ENCODE measurements at places on chromosomes 12 and 14.

DNA sequence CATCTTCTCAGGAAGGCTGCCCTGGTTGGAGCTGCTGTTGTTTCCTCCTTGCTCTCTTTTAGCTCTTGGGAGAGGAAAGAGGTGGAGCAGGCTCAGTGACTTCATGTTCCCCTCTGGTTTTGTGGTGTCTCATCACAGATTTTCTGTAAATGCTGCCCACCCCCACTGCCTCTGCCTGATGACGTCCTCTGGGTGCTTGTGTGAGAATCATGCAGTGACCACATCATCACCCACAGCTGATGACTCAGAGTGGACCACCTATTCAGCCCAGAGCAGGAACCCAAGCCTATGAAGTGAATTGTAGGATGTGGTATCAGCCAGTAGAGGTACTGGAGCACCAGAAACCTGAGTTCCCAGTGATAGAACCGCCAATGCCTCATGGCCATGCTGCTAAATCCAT, at the start of gene GZMB:
Gene GZMB (minus strand): TSS at position 33 of the 400 bp plus-strand sequence. CDS start 30 bp downstream, at position 3.
- DNase-seq = no peak

DNA sequence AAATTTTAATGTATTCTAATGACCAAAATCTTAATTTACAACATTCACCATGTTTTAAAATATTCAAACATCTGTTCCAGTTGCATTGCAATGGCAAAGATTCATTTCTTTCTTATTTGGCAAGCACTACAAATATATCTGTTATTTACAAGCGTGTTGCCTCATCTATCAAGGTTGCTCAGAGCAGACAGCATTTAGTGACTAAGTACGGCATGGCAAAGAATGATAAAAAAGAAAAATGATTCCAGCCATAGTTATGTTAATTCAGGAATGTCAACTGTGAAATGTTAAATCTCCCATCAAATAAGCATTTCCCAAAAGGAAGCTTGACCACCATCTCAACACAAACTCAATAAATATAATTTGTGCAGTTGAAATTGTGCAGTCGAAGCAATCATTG, 312.1 kb downstream of the SEC23A start:
- peak; percentile 32 for DNase-seq

DNA sequence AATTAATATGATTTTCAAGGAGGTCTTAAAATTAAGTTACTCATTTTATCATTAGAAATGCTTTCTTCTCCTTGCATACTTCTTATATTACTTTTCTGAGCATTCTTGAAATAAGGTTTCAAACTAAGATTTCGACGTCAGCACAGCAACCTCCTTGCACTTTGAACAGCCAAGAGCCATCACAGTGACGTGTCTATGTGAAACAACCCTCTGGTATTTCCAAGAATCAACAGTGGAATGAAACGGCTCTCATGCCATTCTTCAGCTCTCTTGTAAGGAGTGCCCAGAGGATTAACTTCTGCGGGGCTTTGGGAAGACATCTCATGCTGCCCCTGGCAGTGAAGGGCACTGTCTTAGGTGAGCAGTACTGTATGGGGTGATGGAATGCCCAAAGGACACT, 109.2 kb downstream of the EFCAB11 start:
- peak; percentile 31 for DNase-seq

DNA sequence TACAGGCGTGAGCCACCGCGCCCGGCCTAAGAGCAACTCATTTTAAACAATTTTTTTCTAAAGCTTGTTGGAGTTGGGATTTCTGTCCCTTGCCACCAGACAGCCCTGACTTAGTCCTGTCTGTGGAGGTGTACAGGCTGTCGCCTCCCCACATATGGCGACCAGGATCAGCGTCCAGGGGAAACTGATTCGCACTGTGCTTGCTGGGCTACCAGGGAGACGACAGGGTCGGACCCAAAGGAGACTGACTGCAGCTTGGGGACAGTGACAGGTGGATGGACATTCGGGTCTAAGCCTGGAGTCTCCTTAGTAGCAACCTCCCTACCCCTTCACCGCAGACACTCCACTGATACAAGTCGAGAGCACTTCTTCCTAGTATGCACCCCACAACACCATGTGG, 40.3 kb downstream of the TRAFD1 start:
- DNase-seq = no peak

DNA sequence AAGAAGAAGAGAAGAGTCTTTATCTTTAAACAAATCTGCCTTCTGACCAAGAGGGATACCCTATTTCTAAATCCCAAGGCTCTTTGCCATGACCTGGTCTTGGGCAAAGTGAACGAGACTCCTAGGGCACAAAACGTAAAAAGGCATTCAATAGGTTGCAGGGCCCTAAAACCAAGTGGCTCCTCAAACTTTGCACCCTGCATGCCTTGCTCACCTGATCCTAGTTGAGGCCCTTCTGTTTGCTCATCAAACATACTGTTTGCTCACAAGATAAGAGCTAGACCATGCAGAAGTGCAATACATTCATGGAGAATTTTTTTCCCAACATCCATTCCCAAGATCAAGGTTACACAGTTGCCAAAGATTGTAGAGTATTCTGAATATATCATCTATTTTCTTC, 7.9 kb upstream of the PRH1 start:
- no peak for DNase-seq

GRCh38 chr14:73712071-73712506, 2.1 kb downstream of the PNMA1 start:
- no peak for DNase-seq

GRCh38 chr12:101414533-101415119, 7.1 kb upstream of the ARL1 start:
- peak; percentile 67 for DNase-seq

DNA sequence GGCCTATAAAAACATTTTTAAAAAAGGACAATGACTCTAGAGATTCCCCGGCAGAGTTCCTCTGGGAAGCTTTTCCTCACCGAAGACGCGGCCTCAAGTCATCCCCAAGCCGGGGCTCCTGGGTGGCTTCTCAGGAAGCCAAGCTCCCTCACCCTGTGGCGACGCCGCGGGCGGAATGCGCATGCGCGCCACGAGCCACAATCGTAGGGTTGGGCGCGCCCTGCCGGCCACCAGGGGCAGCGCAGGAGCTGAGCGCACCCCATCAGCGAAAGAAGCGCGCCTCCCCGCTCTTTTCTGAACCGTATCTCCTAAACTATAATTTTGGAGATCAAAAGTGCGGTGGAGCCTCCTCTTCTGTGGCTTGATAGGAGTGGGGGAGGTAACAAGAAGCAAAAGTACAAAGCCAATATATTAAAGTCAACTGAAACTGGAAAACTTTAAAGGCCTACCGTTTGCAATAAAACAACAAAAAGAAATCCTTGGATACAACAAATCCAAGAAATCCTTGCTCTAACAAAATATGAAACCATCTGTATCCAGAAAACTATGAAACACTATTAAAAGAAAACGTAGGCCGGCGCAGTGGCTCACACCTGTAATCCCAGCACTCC, 17.4 kb upstream of the CHFR start:
- DNase-seq = peak; percentile 55

DNA sequence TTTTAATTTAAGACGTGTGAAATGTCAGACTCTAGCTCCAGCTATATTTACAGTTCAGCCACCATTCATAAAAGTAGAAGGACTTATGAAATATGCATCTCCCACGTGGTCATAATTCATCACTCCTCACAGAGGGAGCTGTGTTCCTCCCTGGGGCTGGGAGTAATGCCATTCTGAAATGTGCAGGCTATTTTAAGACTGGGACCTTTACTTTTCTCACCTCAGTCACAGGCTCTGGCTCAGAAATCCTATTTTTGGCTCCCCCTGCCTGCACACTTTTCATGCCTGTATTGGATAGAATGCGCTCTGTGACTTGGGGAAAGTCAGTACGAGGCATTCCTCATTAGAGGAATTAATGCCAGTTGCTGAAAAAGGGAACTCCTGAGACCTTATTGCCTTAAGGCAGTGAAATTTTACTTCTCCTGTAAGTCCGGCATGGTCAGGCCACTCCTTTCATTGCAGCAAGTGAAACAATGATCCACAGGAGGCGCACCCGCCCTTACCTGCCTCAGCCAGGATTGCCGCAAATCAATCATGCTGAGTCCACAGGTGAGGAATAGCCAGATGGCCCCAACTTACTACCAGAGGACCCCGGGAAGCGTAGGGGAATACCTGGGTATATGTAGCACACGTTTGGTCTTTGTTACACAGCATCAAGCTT, 1133.2 kb upstream of the TMEM132C start:
- no peak for DNase-seq

- no peak for DNase-seq
These were observed 7.3 kb downstream of the PHLDA1 start for GRCh38 chr12:76024102-76024781.

GRCh38 chr12:105569886-105570285, 239.4 kb downstream of the C12orf75 start:
- no peak for DNase-seq

GRCh38 chr14:106395456-106396050, 869.2 kb downstream of the TMEM121 start:
- DNase-seq = no peak

GRCh38 chr12:120586206-120586605, 5.0 kb upstream of the POP5 start:
- no peak for DNase-seq

GRCh38 chr14:44798386-44799242, 163.1 kb downstream of the KLHL28 start:
- no peak for DNase-seq

- no peak for DNase-seq
These were observed 10.9 kb downstream of the ATP6V0A2 start for GRCh38 chr12:123723011-123723410.

DNA sequence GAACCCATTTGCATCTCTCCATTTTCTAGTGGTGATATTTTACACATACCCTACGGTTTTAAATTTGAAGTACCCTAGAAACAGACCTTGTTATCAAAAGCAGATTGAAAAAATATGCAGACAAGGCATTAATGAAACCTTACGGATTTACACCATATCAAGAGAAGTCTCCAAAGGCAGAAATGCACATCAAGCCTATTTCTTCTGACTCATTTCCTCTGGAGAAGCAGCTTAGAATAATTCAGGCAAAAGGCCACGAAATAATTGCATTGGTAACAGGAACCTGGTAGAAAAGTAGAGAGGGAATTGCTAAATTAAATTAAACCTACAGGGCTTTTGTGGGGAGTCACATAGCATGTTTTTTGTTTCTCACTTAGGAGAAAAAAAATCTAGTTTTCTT, 34.7 kb downstream of the KICS2 start:
- peak; percentile 61 for DNase-seq

- no peak for DNase-seq
These were observed 410.7 kb upstream of the RGS6 start for GRCh38 chr14:71521238-71522135.

DNA sequence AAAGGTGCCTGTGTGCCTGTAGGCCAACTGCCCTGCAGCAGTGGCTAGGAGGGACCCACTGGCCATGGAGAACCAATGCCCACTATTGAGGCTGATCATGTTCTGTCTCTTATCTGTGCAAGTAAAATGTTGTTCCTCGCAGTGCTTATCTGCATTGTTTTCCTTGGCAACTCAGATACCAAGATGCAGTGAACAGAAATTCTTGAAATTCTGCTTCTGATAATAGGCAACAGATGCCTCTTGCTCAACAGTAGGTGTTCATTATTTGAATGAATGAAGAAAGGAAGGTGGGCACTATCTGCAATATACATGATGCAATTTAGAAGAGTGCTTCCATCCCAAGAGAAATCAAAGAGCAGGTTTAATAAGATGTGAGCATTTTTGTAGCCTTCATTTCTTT, 232.2 kb downstream of the NUAK1 start:
- no peak for DNase-seq

DNA sequence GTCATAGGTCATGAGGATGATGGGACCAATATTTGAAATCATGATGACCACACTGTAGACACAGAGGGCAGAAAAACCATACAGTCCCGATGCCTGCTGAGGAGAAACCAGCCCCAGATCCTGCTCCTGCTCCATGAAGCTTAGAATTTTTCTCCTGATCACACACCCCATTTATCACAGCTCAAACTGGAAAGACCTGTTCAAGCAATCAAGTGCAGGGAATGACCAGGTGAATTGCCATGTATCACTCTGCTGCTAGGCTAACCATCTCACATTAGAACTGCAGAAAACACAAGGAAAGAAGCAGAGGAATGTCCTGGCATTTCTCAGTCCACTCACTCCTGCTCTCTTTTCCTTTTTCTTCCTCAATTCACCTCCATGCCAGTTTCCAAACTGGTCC, 18.1 kb downstream of the MANSC1 start:
- no peak for DNase-seq

DNA sequence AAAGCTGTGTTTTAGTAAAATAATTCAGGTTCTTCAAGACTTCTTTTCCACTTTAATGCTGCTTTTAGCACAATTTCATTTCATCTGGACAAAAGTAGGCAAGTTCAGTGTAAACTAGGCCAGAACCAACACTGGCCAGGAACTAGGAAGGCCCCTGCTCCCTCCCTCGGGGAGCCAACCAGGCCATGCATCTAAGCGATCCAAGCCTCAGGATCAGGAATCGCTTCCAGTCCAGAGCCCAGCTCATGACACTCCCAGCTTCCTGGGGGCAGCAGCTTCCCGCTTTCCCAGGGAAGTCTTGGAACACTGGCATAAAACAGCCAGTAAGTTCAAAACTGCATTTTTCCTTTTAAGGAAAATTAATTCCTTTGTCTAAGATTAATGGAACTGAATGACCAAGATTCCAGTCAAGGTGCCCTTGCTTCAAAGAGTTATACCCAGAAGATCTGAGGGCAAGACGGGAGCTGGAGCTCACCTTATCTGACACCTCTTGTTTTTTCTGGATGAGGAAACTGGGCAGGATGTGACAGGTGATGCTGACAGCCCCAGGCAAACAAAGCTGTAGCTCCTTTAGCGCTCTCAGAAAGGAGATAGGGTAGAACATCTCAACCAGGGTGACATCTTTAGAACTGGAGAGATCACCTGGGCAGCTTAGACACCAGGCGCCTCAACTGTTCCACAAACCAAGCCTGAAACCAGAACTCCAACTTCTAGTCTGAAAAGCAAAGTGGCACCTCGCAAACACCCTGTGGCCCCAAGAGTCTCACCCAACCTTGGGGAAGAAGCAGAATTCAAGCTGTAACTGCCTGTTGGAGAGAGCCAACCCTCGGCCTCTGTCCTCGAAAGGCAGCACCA, 61.4 kb upstream of the PNMA1 start:
- DNase-seq = no peak

GRCh38 chr14:39122330-39123138, 8.4 kb downstream of the GEMIN2 start:
- no peak for DNase-seq

DNA sequence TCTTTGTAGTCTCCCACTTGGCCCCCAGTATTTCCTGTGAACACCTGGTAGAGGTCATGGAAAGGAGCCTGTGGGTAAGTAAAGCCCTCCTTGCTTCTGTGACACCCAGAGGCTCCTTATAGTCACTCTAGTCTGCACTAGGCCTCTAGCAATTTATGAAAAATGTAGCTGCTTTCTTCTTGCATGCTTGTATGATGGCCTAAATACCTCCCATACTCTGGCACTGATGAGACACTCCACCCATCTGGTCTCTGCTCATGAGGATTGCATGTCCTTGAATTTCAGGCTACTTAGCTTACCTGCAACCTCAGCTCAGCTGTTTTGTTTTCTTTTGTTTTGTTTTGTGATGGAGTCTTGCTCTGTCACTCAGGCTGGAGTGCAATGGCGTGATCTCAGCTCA, 4.6 kb upstream of the A2ML1 start:
- DNase-seq = peak; percentile 31

GRCh38 chr12:75856235-75856634, 175.3 kb downstream of the PHLDA1 start:
- no peak for DNase-seq

Data from GM03348 (cell line).